ENCODE measurements at places on chromosomes 7 and 10. TPM values are rescaled to one million over a fixed set of nuclear protein-coding genes. Genes with fewer than 3 reads are reported as not detected.

The SMURF1 gene
- 11.2 TPM for total RNA-seq

GRCh38 chr10:86001521-86001920, 365.1 kb downstream of the GRID1 start:
- no peak for DNase-seq

- DNase-seq, result no peak
Measured at GRCh38 chr10:62025134-62025794, 123.8 kb downstream of the ARID5B start.

- peak; percentile 47 for DNase-seq
Measured at GRCh38 chr10:6145166-6145987, 56.5 kb downstream of the RBM17 start.

The PKD2L1 gene
- not detected for total RNA-seq

- DNase-seq, result no peak
Measured at GRCh38 chr10:46052057-46052790, 6.2 kb upstream of the MSMB start.

DNA sequence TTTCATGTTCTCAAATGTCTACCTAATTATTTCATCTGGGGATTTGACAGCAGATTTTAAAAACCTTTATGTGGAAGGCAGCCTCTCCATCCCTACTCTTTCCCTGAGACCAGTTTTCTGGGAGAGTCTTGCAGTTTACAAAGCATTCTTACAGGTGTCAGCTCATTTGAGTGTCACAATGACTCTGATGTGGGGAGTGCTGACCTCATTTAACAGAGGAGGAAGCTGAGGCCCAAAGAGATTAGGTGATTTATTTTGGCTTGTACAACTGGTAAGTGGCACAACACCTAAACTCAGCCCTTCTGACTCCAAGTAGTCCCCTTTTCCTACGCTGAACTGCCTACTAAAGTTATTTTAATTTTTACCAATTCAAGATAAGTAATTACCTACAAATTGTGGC, 33.3 kb upstream of the MAT1A start:
- no peak for DNase-seq

The AGMO gene
- total RNA-seq, result 0.62 TPM

DNA sequence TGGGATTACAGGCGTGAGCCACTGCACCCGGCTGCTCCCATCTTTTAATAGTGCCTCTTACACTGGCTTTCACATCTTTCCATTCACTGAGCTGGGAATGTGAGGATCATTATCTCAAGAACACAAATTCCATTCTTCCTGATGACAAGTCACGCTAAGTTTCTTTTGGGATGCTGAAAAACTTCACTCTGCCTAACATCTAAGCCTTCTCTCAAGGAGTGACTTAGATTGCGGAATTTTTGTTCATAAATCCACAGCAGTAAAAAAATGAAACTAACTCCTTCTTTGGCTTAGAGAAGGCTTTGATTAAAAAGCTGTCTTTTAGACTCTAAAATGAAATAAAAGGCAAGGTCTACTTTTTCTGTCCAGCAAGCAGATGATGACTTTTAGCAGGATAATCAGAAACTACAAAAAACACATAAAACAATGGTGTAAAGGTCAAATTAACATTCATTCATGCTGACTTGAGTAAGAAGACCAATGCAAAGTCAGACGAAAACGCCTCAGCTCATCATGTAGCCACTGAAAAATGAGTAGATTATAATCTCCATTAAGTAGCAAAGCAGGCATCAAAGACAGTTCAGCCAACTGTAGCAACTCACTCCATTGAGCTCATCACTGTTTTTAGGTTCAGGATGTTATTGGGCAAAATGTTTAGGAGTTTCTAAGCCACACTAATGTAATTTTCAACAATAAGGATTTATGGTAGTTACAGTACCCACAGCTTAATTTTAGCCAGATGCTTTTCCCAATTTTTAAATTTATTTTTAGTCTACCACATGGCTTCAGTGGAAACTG, 178.8 kb downstream of the ELMO1 start:
- no peak for DNase-seq

The ZNF438 gene
- total RNA-seq, result 11.6 TPM

DNA sequence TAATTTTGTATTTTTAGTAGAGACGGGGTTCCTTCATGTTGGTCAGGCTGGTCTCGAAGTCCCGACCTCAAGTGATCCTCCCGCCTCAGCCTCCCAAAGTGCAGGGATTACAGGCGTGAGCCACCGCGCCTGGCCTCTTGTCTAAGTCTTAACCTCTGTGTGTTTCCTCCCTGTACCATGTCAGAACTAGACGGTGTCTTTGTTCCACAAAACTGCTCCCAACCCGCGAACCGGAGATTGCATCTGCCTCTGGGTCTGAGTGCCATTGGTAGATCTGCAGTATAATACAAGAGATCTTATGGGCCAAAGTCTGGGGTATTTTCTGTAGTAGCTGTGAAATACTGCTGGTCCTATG, 1.3 kb upstream of the EEF1AKMT2 start:
- DNase-seq, result no peak

The SPDYE9 gene
- not detected for total RNA-seq

GRCh38 chr7:141251957-141252356, 178.1 kb downstream of the TMEM178B start:
- no peak for DNase-seq

The WBP1L gene
- total RNA-seq, result 41.1 TPM

The KCNH2 gene
- 59.1 TPM for total RNA-seq

DNA sequence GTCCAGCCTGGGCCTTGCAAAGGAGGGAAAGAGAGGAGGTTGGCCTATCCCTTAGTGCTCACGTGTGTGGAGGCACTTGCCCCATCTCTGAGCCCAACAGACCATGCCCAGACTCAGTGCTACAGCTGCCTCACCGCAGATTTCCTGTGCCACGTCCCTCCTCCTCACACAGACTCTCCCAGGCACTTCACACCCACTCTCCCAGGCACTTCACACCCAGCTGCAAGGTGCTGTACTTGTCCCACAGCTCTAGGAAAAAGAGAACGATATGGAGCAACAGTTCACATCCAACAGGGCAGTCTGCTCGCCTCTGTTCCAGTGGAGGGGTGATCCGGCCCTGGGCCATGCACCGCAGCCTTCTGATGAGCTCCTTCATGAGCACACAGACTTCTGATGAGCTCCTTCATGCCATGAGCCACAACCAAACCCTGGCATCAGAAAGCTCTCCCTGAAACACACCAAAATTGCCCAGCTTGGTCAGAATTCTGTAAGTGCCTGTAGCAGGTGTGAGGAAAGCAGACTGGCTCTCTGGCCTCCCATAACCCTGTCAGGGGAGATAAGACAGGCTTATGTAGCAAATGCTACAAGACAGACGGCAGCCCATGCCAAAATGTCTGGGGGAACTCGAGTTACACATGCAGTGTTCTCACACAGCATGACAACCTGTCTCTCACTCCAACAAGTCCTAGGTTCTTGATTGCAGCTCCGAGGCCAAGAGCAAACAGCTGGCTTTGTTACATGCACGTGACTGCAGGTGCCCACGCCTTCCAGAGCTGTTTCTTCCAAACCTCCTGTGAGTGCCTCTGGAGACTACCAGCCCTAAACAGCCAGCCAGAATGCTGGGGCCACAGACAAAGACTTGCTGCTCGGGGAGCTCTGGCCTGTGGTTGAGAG, 348.5 kb downstream of the GRID1 start:
- DNase-seq, result peak; percentile 43

DNA sequence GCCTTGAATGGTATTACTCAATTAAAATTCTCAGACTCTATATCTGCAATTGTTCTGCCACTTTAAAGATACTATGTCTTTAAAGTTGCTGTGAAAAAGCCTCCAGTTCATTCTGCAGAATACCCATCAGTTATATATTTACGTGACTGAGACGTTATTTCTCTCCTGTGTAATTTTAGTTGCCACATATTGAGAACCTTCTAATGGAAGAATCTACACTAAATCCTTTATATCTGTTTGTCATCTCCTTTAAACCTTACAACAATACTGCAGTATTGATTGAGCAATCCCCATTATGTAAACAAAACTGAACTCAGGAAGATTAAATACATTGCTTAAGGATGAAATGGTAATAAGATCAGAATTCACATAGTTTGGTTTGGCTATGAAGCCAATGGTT, 30.0 kb downstream of the GPR141 start:
- DNase-seq, result no peak

DNA sequence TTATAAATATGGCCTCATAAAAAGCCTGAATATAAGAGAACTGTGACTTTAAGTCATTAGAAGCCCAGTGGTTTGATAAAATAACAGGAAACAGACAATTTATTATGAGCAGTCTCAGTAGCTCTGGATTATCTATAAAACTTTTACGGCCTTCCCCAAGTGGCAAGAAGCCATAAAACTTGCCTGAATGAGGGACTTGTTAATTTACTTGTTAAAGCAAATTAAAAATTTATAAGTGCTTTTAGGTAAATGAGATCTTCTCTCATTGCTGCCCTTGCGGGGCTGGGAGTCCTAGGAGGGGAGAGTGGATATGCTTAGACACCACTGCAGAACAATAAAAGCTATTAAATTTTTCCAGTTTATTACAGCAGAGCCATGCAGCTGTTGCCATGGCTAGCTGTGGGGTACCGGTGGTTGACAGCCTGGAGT, 499.9 kb downstream of the AUTS2 start:
- DNase-seq, result no peak

DNA sequence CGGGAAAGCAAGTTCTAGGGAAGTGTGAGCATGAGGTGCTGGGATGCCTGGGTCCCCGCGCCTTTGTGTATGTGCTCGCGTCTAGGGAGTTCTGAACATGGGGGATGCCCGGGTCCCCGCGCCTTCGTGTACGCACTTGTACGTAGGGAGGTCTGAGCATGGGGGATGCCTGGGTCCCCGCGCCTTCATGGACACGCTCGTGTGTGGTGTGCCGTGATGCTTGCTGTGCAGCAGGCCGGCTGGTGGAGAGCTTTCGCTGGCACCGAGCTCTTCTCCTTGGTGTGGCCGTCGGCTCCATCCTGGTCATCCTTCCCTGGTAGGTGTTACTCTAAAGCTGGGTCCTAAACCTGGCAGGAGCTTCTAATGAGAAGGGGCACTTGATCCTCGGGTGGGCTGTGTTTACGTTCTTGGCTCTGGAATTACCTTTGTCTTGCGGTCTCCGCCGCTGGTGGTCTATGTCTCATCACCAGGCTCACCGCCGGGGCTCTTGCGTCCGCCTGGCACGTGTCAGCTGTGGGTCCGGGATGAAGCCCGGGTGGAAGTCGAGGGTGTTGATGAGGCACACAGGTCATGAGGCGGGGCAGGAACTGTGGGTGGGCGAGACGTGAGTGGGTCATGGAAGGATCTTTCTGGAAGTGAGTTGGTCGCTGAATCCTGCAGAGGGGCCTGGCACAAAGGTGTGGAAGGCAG, 63.5 kb downstream of the DNAJB6 start:
- DNase-seq, result no peak

The UBN2 gene
- total RNA-seq, result 11.7 TPM

The CABCOCO1 gene
- not detected for total RNA-seq

All from left cardiac atrium (tissue), 4 donors.